ENCODE measurements at places on chromosomes 16 and 17. TPM values are rescaled to one million over a fixed set of nuclear protein-coding genes. Genes with fewer than 3 reads are reported as not detected.

Gene TP53TG3
- total RNA-seq, result not detected

Gene MIF4GD
- total RNA-seq, result 50.2 TPM

Gene CDIP1
- 25.7 TPM for total RNA-seq

Gene CCDC40
- total RNA-seq, result 1.00 TPM

Gene CACNG5
- not detected for total RNA-seq

Gene CDH11
- total RNA-seq, result not detected

Gene CACNG1
- not detected for total RNA-seq

Gene KRT12
- not detected for total RNA-seq

Gene SLC38A8
- not detected for total RNA-seq

Gene PRSS8
- not detected for total RNA-seq

Gene KRT40
- total RNA-seq, result not detected

Gene CFAP20
- 38.6 TPM for total RNA-seq

Gene PRCD
- total RNA-seq, result not detected

Gene MYH13
- not detected for total RNA-seq

Gene C1QL1
- total RNA-seq, result 0.76 TPM

DNA sequence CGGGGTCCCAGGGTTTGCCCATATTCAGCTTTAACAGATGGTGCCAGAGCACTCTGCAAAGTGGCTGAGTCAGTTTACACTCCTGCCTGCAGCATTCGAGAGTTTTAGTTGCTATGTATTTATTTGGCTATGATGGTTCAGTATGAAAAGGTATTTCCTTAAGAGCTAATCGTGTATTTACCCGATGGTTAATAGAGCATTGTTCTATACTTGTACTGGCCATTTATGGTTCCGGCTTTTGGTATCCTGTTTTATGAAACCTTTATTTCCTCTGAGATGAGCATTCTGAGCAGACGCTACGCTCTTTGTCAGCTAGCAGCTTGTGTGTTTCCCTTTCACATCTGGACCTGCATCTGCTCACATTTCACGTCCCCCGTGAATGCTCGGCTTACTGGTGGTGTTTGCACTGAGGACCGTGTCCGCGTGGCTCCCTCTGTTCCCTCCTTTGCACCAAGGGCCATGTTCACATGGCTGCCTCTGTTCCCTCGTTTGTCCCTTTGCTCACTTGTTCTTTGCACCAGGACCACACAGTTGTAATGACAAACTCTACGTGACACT, 149.1 kb upstream of the CHMP6 start:
- no peaks in the 10 kb centered on the region for H3K27me3 ChIP-seq
- peaks cover 20% of the 10 kb centered on the region for H3K4me1 ChIP-seq
- peaks cover 22% of the 10 kb centered on the region for H3K36me3 ChIP-seq
- H3K4me3 ChIP-seq, result no peak overlapping the region
- DNase-seq, result no peak

- H3K4me1 ChIP-seq, result peaks cover 54% of the 10 kb centered on the region
- no peak overlapping the region for H3K4me3 ChIP-seq
- H3K36me3 ChIP-seq, result peaks cover 18% of the 10 kb centered on the region
- no peaks in the 10 kb centered on the region for H3K27me3 ChIP-seq
Observed at GRCh38 chr17:40590742-40591141, 25.5 kb upstream of the CCR7 start.

GRCh38 chr16:9837481-9837880, 344.7 kb downstream of the GRIN2A start:
- no peak for DNase-seq
- no peaks in the 10 kb centered on the region for H3K36me3 ChIP-seq
- no peaks in the 10 kb centered on the region for H3K4me1 ChIP-seq
- no peak overlapping the region for H3K4me3 ChIP-seq

- H3K27ac ChIP-seq, result peak overlapping the region; percentile 92
- DNase-seq, result no peak
- H3K27me3 ChIP-seq, result no peaks in the 10 kb centered on the region
- peaks cover 41% of the 10 kb centered on the region for H3K4me1 ChIP-seq
- H3K36me3 ChIP-seq, result peaks cover 14% of the 10 kb centered on the region
- H3K4me3 ChIP-seq, result peak overlapping the region; percentile 91
Observed at GRCh38 chr17:44200478-44201155, 933 bp upstream of the ATXN7L3 start.

DNA sequence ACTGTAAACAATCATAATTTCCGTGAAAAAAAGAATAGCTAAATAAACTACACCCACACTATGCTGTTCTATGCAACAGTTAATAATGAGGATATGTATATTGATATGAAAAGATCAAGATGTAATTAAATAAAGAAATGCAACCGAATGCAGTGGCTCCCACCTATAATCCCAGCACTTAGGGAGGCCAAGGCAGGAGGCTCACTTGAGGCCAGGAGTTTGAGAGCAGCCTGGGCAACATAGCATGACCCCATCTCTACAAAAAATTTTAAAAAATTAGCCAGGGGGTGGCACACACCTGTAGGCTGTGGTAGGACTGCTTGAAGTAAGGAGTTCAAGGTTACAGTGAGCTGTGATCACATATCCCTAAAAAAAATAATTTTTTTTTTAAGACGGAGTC, 14.9 kb downstream of the CENPV start:
- H3K27me3 ChIP-seq, result no peaks in the 10 kb centered on the region
- H3K4me1 ChIP-seq, result no peaks in the 10 kb centered on the region
- H3K36me3 ChIP-seq, result peaks cover 6% of the 10 kb centered on the region

DNA sequence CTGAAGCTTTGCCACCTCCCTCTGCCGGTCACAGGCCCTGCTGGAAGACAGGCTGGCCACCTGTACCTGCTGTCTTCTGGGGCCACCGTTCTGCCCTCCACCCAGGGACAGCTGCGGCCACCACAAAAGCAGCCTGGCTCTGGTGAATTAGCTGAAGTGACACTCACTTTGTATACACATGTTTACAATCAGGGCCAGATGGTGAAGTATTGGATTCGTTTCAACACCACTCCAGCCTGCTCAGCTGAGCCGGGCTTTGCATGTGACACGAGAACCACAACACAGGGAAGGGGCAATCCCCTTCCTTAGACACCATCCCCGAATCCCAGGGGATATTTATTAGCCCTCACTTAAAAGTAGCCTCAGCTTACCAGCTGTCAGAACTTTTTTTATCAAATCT, 191.5 kb upstream of the RPL38 start:
- H3K27me3 ChIP-seq, result peaks cover 7% of the 10 kb centered on the region
- H3K36me3 ChIP-seq, result no peaks in the 10 kb centered on the region
- DNase-seq, result no peak
- no peak overlapping the region for H3K27ac ChIP-seq
- peaks cover 24% of the 10 kb centered on the region for H3K4me1 ChIP-seq
- H3K4me3 ChIP-seq, result no peak overlapping the region

DNA sequence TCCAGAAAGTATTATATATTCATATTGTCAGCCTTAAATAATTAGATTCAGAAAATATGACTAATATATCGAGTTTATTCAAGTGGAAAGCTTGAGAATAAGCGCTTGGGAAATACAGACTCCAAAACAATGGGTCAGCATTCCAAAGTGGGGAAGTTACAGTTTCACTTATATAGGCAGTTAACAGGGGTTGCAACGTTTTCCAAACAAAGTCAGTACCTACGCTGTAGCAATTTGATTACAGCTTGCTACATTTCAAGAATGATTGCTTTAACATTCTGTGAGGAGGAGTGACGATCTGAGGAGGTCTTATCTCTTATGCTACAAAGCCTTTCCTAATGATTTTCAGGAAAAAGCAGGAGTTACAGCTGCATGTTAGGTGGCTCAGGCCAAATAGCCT, 34.2 kb upstream of the HS3ST3A1 start:
- H3K4me3 ChIP-seq, result no peak overlapping the region
- H3K36me3 ChIP-seq, result no peaks in the 10 kb centered on the region
- no peak overlapping the region for H3K27ac ChIP-seq
- no peaks in the 10 kb centered on the region for H3K4me1 ChIP-seq
- peaks cover 2% of the 10 kb centered on the region for H3K27me3 ChIP-seq

DNA sequence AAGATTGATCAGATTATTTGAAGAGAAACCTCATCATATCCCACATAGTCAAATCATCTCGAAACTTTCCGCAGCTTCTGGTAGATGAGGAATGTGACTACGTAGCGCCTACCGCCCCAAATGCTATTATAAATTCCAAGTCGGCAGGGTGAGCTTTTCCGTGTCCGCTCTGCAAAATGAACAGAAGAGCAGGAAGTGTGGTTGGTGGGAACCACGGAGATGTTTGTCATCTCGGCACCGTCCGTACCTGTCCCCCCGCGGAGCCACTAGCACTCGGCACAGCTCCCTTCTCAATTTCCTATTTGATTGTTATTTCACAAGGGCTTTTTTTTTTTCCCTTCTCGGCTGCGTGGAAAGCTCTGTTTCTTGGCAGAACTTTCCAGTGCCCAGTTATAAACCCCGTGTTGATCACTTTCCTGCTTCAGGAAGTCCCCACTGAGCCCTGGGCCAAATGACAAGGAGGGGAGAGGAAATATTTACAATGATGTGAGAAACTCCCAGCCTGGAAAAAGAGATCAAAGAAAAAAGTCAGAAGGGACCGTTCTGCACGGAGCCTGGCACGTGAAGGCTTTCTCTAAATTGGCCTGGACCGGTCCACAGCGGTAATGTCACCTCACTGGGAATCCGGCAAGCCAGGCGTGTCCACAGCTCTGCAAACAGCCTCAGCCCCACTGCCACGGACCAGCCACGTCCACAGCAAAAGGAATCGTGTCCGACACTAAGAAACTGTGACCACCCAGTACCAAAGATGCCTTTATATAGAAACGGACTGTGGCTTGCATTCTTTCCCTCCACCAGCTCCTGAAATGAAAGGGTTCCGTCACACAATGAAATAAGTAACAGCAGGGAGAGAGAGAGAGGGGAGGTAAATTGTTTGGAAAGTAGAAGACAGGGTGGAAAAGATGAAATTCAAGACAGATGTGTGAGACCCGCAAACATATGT, 65.0 kb downstream of the MRM3 start:
- H3K27me3 ChIP-seq, result peaks cover 47% of the 10 kb centered on the region
- H3K4me1 ChIP-seq, result peaks cover 16% of the 10 kb centered on the region
- H3K36me3 ChIP-seq, result no peaks in the 10 kb centered on the region
- DNase-seq, result peak; percentile 12
- H3K4me3 ChIP-seq, result no peak overlapping the region
- H3K27ac ChIP-seq, result no peak overlapping the region

GRCh38 chr17:19494961-19495806, 38.5 kb upstream of the SLC47A1 start:
- H3K27ac ChIP-seq, result no peak overlapping the region
- H3K27me3 ChIP-seq, result peaks cover 4% of the 10 kb centered on the region
- no peak overlapping the region for H3K4me3 ChIP-seq
- H3K4me1 ChIP-seq, result no peaks in the 10 kb centered on the region

GRCh38 chr17:57720386-57721035, 24.6 kb downstream of the CCDC182 start:
- no peak overlapping the region for H3K27ac ChIP-seq
- no peaks in the 10 kb centered on the region for H3K36me3 ChIP-seq
- peaks cover under 1% of the 10 kb centered on the region for H3K27me3 ChIP-seq
- H3K4me3 ChIP-seq, result no peak overlapping the region
- DNase-seq, result no peak

DNA sequence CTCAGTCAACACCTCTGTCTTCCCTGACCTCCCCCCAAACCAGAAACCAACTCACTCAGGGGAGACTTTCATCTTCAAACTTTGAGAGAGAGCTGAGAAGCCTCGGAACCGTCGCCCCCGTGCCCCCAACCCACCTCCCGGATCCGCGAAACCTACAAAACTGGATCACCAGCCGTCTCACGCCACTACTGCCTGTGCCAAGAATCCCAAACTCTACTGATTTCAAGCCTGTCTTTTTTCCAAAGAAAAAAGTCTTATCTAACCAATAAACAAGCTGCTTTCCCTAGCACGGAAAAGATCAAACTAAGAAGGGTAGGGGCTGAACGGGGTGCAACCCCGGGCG, 2.0 kb downstream of the AXIN2 start:
- no peaks in the 10 kb centered on the region for H3K27me3 ChIP-seq
- H3K36me3 ChIP-seq, result peaks cover 1% of the 10 kb centered on the region
- peaks cover 17% of the 10 kb centered on the region for H3K4me1 ChIP-seq
- peak overlapping the region; percentile 76 for H3K4me3 ChIP-seq
- H3K27ac ChIP-seq, result peak overlapping the region; percentile 44

DNA sequence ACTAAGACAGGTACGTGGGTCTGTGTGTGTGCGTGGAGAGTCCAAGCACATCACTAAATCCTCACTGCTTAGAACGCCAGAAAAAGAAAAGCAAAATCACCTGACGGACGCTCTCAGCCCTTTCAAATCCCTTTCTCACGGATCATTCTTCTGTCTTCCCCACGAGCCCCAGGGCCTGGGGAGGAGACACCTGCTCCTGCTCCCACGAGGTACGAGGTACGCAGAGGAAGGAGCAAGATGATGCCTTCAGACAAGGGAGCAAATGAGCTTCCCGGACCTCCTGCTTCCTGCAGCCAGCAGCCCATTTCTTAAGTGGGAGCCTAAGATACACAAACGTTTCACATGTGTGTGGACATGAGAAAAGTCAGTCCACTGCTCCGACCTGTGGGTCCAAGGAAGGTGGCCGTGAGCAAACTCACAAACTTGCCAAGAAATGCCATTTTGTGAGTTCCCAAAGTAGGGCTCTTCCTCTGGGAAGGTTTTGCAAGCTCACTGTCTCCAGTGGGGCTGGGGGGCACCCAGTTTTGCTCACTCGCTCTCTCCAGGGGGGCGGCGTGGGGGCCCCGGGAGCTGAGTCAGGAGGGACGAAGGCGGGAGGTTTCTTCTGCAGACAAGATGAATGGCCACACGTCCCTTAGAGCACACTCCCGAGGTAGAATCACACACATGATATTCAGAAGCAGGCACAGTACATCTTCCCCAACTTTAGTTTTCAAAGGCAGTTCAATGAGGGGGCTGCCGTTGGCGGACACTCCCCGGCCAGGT, 68.1 kb downstream of the MRM3 start:
- no peak for DNase-seq
- H3K27ac ChIP-seq, result no peak overlapping the region
- H3K27me3 ChIP-seq, result peaks cover 39% of the 10 kb centered on the region
- no peak overlapping the region for H3K4me3 ChIP-seq
- no peaks in the 10 kb centered on the region for H3K36me3 ChIP-seq
- peaks cover 16% of the 10 kb centered on the region for H3K4me1 ChIP-seq

GRCh38 chr16:10356870-10357842, 28.7 kb upstream of the ATF7IP2 start:
- DNase-seq, result no peak
- H3K36me3 ChIP-seq, result no peaks in the 10 kb centered on the region
- H3K27me3 ChIP-seq, result no peaks in the 10 kb centered on the region
- no peak overlapping the region for H3K4me3 ChIP-seq
- no peak overlapping the region for H3K27ac ChIP-seq
- H3K4me1 ChIP-seq, result peaks cover 3% of the 10 kb centered on the region

- peak; percentile 81 for DNase-seq
- H3K27ac ChIP-seq, result no peak overlapping the region
- peaks cover 37% of the 10 kb centered on the region for H3K36me3 ChIP-seq
Observed at GRCh38 chr17:2058586-2059546, 4.0 kb downstream of the HIC1 start.

DNA sequence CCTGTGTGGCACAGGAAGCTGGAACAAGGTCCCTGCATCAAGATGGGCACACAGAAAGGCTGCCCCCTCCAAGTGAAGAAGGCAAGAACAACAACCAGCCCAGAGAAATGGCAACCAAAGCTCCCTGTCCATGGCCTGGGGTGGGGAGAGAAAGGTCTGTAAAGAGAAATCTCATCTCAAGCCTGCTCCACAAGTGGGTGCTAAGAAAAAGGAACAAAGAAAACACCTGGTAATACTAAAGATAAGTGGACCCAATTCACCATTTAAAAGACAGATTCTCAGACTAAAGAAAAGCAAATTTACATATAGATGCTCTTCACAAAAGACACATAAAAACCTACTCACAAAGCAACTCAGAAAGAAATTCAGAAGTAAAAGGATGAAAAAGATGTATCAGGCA, 107.4 kb downstream of the PARN start:
- H3K27ac ChIP-seq, result no peak overlapping the region
- H3K4me3 ChIP-seq, result no peak overlapping the region
- peaks cover 17% of the 10 kb centered on the region for H3K4me1 ChIP-seq

- no peak overlapping the region for H3K4me3 ChIP-seq
- H3K27ac ChIP-seq, result no peak overlapping the region
- peaks cover 8% of the 10 kb centered on the region for H3K27me3 ChIP-seq
Observed at GRCh38 chr17:20925954-20926353, 116.9 kb downstream of the USP22 start.

Measured in activated CD4-positive, alpha-beta memory T cell treated with anti-CD3 and anti-CD28 coated beads for 36 hours (primary cell).